K562 (cell line): ENCODE measurements at places on chromosomes 6 and 20. TPM values are rescaled to one million over a fixed set of nuclear protein-coding genes. Genes with fewer than 3 reads are reported as not detected.
A peak's percentile ranks its signal among the peaks of the same experiment; 100 is the strongest.

SLC35F1 gene
- total RNA-seq, result not detected in 2 replicates

MARCKS gene
- total RNA-seq, result 2.7 and 2.9 TPM in 2 replicates

GRCh38 chr6:41228616-41229015 lies 467 bp downstream of the TREML4 start:
- H3K27me3 ChIP-seq, result peaks cover 53% of the 10 kb centered on the region
- peak; percentile 22 for DNase-seq
- no peak overlapping the region for H3K27ac ChIP-seq

DNA sequence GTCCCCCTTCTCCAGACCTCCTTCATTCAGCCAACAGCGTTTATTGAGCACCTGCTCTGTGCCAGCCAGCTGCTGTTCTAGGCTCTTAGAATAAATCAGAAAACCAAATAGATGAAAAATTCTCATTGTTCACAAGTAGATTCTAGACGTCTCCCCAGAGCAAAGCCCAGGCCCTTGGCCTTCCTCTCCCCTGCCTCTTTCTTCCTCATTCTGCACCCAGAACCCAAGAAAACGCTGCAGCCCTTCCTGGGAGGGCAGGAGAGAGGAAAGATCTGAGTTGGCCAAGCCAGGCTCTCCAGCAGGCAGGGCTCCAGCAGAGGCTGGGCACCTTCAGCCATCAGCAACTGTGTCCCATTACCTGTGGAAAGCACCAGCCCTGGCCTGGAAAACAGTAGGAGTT lies 12.0 kb upstream of the BPI start:
- no peaks in the 10 kb centered on the region for H3K4me1 ChIP-seq
- H3K27ac ChIP-seq, result no peak overlapping the region
- H3K27me3 ChIP-seq, result peaks cover 69% of the 10 kb centered on the region
- no peak for DNase-seq
- H3K36me3 ChIP-seq, result no peaks in the 10 kb centered on the region
- H3K4me3 ChIP-seq, result no peak overlapping the region

ERVFRD-1 gene
- 0.04 and 0.09 TPM in 2 replicates for total RNA-seq

IRF4 gene
- 0.33 and 1.3 TPM in 2 replicates for total RNA-seq

DNA sequence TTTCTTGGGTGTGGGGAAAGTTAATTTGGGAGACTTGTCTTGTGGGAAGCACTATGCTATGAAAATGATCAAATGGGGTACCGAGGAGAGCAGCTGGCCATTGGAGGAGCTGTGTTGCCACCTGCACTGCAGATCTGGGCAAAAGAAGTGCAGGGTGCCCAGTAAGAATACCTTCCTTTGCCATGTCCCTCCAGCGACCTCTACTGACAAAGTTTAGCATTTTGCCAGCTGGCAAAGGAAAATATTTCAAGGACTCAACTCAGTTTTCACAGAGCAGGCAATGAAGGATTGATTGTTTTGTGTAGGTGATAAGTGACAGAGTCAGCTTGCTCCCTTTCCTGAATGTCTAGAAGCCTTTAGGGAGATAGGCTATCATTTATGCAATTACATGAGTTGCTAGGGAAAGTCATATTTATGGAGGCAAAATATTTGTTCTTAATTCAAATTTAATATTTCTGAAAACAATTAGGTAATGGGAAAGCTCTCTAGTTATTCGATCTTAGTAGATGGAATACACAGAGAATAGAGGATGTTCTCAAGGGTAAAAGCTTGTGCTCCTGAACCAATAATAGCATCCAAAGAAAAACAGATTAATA lies 118.4 kb downstream of the FARS2 start:
- H3K4me3 ChIP-seq, result no peak overlapping the region
- no peak overlapping the region for H3K27ac ChIP-seq
- H3K36me3 ChIP-seq, result no peaks in the 10 kb centered on the region
- H3K4me1 ChIP-seq, result no peaks in the 10 kb centered on the region; the same call in 2 of the 3 replicates
- H3K27me3 ChIP-seq, result no peaks in the 10 kb centered on the region

LINC00237 gene
- not detected in 2 replicates for total RNA-seq

- peaks cover 4% of the 10 kb centered on the region; the same call in 1 of the 2 replicates for H3K27me3 ChIP-seq
- H3K27ac ChIP-seq, result no peak overlapping the region
- no peak for DNase-seq
- H3K4me3 ChIP-seq, result no peak overlapping the region
- no peaks in the 10 kb centered on the region for H3K36me3 ChIP-seq
These were observed 9.1 kb downstream of the CCN6 start for GRCh38 chr6:112062966-112063365.

GRCh38 chr6:137846274-137846673 lies 20.8 kb upstream of the TNFAIP3 start:
- DNase-seq, result no peak
- H3K27me3 ChIP-seq, result no peaks in the 10 kb centered on the region
- no peak overlapping the region for H3K27ac ChIP-seq
- peaks cover 3% of the 10 kb centered on the region; the same call in 1 of the 2 replicates for H3K4me1 ChIP-seq
- H3K36me3 ChIP-seq, result no peaks in the 10 kb centered on the region
- H3K4me3 ChIP-seq, result no peak overlapping the region
